ENCODE measurements at places on chromosomes 2 and 18.
A peak's percentile ranks its signal among the peaks of the same experiment; 100 is the strongest.

DNA sequence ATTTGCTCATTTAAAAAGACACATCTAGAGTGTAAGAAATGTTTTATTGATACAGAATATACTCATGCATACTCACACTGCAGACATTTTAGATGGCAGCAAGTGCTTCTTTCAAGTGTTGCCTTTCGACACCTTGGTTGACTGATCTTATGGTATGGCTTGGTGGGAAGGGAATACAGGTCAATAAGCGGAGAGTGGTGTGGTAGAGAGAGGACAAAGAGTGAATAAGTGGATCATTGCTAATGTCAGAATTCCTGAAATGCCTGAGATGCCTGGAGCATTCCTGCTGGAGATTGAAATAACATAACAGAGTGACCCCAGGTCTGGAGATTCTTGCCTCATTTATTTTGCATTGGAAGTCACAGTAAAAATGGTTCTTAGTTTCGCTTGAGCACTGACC is 76.7 kb downstream of the RND3 start:
- DNase-seq: peak; percentile 36

GRCh38 chr2:239523147-239523953 is 122.5 kb upstream of the HDAC4 start:
- no peak for DNase-seq

DNA sequence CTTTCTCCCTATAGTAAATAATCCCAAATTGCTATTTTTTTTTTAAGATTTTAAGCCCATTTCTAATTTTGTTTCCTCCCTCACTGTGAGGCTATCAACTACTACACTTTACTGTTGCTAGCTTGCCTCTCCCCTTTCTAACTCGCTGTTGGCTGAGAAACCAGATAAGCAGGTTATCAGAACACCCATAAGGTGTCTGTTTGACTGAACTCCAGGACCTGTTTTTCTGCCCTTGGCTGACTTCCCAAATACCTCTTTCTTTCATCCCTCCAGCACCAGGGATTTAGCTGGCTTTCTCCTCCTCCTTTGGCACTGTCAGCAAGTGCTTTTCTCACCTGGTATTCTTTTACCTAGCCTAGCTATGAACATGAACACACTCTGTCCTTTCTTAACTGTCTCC is 11.1 kb downstream of the TRAK2 start:
- DNase-seq: no peak

DNA sequence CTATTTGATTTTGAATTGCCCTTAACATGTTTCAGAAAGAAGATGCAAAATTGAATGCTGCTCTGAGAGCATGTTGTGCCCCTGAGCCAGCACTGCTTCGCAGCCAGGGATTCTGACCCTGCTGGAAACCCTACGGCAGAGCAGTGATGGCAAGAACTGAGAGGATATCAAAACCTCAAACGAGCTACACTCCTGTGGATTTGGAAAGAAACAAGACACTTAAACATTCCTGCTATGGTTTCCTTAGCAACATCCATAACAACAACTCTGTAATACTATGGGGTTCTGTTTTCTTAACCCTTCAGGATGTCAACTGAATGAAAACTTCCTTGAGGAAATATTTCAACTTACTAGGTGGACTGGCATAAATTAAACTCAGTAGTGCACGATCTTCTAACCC is 649.1 kb downstream of the NYAP2 start:
- no peak for DNase-seq

DNA sequence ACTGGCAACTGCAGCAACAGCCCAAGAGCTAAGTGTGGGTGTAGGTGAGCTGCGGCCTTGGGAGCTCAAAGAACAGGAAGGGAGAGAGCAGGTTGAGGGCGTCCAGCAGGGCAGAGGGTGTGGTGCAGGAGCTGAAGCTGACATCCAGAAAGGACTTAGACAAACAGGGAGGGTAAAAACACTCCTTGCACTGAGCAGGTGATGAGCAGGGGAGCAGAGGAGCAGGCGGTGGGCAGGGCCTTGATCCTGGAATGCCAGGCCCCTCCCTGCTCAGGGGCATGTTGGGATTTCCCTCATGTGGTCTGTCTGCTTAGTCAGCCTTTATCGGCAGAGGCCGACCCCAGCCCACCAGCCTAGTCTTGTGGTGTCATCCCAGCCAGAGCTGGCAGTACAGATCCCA is 63.6 kb downstream of the VSNL1 start:
- no peak for DNase-seq

All from HuH-7 (cell line).